ENCODE measurements at places on chromosomes 2 and 18.

GRCh38 chr2:102032368-102033030, 40.7 kb downstream of the IL1R2 start:
- no peak for DNase-seq

- DNase-seq: no peak
Observed at GRCh38 chr2:126786765-126787164, 111.9 kb upstream of the TEX51 start.

- no peak for DNase-seq
Observed at GRCh38 chr2:85788603-85789002, 34.8 kb downstream of the ATOH8 start.

- DNase-seq: no peak
Observed at GRCh38 chr2:190467575-190468083, 59.5 kb downstream of the MFSD6 start.

- no peak for DNase-seq
Observed at GRCh38 chr2:30666266-30666874, 140.9 kb downstream of the CAPN13 start.

- no peak for DNase-seq
Observed at GRCh38 chr2:241836292-241836691, 22.4 kb downstream of the PDCD1 start.

DNA sequence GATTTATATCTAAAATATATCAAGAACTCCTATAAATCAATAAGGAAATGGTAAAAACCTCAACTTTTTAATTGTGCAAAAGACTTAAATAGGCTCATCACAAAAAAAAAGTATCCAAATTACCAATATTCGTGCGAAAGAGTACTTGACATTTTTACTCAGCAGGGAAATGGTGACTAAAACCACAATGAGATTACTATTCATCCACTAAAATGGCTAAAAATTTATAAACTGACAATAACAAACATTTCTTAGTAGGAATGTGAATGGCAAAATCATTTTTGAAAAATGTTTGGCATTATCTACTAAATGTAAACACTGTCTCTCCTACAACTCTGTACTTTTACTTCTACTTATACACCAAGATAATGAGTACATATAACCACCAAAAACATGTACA, 184.8 kb upstream of the RND3 start:
- no peak for DNase-seq

GRCh38 chr2:32386739-32387138, 29.9 kb downstream of the BIRC6 start:
- DNase-seq: no peak

- no peak for DNase-seq
Observed at GRCh38 chr18:65422544-65423136, 328.2 kb upstream of the CDH7 start.

DNA sequence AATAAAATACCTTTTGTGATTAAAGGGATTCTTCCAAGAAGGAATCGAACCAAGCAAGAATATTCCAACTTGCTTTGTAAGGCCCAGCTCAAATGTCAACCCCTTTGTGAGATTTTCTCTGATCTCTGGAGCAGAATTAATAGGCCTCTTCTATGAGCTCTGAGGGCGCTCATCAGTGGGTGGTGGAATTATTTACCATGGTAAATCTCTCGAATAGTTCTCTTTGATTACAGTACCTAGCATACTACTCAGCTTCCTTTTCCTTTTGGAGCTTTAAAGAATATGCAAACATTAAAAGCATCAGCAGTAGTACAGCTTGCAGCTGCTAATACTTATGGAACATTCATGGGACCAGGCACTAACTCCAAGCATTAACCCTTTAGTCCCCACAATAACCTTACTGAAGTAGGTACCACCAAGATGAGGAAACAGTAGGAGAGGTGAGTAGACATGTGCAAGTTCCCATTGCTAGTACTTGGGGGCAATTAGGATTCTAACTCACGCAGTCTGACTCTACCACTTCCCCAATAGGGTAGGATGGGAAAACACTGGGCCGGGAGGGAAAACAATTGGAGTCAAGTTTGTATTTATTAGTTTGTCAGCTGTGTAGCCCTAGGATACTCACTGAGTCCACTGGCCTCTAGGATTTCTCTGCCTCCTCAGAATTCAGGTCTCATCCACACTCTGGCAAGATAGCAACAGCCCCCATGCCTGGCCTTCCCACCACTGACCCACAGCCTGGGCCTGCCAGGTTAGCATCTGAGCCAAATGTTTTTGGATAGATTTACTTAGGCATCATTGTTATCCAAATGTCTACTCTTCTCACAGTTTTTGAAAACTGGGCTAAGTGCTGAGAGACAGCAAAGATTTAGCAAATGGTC, 21.7 kb downstream of the ADD2 start:
- no peak for DNase-seq

GRCh38 chr2:158760887-158761286, 34.2 kb upstream of the DAPL1 start:
- no peak for DNase-seq

- no peak for DNase-seq
Observed at GRCh38 chr2:121034551-121034950, 250.5 kb downstream of the TFCP2L1 start.

DNA sequence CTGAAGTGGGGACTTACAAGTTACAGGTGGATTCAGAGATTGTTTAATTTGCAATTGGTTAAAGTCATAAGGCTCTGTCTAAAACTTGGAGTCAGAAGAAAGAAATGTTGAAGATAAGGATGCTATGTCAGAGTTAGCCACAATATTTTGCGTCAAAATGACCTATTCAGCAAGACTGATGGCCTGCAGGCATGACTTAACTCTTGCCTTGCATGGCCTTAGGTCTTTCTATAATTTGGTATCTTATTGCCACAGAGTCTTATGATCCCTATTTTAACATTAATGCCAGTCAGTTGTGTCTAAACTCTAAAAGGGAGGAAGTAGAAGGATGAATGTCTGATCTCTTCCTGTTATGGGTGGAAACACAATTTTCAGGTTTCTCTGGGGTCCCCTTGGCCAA, 5.2 kb upstream of the COMMD1 start:
- DNase-seq: no peak

GRCh38 chr2:31354837-31355236, 59.7 kb downstream of the XDH start:
- no peak for DNase-seq

DNA sequence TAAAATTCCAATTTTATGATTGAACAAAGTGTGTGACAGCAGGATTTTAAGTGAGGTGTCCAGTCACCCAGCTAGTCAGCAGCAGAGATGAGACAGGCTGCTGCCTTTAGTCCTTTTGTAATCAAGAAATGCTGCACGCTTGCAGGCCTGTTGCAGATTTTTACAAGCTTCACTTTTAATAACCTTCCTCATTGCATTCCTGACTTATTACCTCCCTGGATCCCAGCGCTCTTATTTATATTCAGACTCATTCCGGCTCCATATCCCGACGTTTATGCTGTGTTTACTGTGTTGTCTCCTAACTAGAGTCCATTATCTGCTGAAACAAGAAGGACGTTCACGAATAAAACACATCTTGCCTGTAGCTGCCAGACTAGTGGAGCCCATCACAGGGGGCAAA, 442.5 kb upstream of the KLHL29 start:
- no peak for DNase-seq

DNA sequence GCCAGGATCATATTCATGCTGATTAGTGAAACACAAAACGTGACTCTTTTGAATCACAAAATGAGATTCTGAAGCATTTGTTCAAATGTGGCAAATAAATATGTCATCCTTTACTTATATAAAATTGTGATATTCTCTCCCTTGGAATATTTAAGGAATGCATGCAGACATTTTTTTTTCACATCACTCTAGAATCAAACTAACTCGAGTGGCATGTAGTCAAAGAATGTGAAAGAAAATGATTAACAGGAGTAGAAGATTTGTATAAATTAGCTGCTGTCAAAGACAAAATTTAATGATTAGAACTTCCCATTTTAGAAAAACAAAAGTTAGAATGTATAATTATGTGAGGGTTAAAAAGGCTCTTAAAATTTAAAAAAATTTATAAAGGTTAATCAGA, 721.0 kb upstream of the FAM98A start:
- no peak for DNase-seq

DNA sequence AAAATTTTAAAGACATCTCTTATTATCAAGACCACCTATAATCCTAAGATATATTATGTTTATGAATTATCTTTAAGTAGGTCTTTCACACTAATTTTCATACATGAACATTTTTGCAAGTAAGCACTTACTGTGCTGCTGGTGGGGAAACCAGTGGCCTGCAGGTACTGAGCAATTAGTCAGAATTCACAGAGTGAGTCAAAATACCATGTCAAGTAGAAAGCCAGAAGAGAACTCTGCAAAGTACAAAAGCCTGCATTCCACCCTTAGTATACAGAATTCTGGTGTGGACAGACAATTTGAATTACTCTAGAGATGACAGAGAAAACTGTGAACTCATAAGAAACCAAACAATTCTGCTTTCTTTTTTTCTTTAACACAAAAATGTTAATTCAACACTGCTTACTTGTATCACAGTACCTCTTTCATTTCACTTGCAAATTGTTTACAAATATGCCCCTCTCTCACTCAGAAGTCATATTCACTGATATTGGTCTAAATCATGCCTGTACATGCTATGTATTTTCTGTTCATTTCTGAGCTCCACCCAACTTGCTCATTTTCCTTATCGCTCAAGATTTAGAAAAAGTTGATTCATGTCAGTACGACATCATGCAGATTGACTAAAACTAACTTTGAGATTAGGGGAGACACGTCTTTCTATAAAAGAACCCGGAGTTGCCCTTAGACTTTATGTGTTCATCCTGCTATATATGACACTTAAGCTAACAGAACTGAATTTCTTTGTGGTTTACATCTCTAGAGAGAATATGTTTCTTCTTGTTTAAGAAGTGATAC, 182.9 kb downstream of the IKZF2 start:
- DNase-seq: no peak

GRCh38 chr2:185979546-185980071, 241.0 kb downstream of the FSIP2 start:
- DNase-seq: no peak

GRCh38 chr2:33660416-33661123, 61.5 kb upstream of the FAM98A start:
- DNase-seq: no peak

- DNase-seq: no peak
Observed at GRCh38 chr2:197606180-197606579, 69.2 kb downstream of the RFTN2 start.

DNA sequence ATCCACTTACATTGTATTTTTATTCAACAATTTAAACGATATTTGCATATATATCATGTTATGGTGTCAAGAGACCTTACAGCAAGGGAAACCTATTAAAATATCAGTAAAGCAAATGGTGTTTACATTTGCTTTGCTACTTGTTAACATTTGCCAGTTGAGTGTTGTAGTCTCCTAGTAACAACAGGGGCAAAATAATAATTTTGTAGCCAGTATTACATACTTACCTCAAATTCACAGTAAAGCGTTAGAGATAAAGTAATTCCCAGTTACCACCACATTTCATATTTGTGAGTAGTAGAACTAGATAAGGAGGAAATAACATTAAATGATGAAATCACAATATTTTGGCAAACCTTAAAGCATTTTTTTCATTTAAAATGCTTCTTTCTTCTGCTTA, 71.3 kb downstream of the FASTKD2 start:
- DNase-seq: no peak

DNA sequence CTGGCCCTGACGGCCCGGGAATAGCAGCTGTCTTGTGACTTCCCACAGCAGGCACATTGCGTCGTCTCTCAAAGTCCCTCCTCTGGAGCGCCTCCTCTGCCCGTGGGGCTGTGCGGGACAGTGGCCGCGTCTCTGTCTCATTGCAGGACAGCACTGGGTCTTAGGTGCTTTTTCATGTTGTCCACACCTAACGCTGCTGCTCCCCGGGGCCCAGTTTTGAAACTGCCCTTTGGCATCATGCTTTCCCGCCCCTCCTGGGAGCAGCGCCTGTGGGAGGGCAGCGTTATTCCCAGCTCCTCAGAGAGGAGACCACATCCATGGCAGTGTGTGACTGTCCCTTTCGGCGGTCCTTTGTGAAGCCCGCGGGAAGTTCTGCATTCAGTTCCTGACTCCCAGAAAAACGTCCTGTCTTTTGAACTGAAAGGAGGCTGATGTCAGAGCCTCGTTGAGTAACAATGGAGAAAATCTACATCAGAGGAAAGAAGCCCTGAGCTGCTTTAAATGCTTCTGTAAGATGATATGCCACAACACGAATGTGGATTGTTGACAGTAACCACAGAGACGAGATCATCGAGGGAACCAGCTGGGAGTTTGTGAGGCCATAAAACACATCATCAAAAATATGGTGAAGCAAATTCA, 226.0 kb downstream of the FAM210A start:
- DNase-seq: no peak

All from activated CD8-positive, alpha-beta memory T cell treated with anti-CD3 and anti-CD28 coated beads for 1 hour (primary cell).